Heart left ventricle (tissue), 16 donors: ENCODE measurements at places on chromosomes 4 and X. TPM values are rescaled to one million over a fixed set of nuclear protein-coding genes. Genes with fewer than 3 reads are reported as not detected.

The ASB12 gene
- 2.3 TPM for total RNA-seq

The PLS3 gene
- total RNA-seq, result 34.7 TPM

The SPANXA2 gene
- not detected for total RNA-seq

The RNF175 gene
- total RNA-seq, result 0.66 TPM

The GAGE13 gene
- not detected for total RNA-seq

The DKK2 gene
- 0.75 TPM for total RNA-seq

The BTC gene
- total RNA-seq, result 0.23 TPM

The CENPVL1 gene
- total RNA-seq, result not detected

The PNMA3 gene
- 0.16 TPM for total RNA-seq

The FAM47E gene
- total RNA-seq, result 1.1 TPM

The HS6ST2 gene
- total RNA-seq, result not detected

The RTL9 gene
- total RNA-seq, result 0.54 TPM

The TENM3 gene
- 1.1 TPM for total RNA-seq
